ENCODE measurements at places on chromosomes 12 and 14.

GRCh38 chr14:69190191-69190590 is 1.1 kb upstream of the EXD2 start:
- DNase-seq: no peak

DNA sequence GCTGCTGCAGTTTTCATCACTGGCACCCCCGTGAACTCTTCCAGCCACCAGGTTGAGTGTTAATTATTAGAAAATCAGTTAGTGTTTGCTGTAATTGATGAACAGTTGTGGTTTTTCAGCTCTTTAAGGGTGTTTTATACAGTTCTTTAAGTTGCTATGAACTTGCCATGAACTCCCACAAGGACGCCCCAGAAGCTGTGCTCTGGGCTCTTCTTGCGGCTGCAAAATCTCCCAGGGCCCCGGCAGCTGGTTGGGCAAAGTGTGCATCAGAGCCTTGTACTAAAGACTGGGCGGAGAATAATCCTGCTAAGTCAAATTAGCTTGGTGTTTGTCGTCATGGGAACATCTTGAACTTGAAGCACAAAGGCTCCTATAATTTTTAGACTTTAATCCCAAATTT is 82.2 kb downstream of the EML1 start:
- no peak for DNase-seq

- DNase-seq: no peak
Measured at GRCh38 chr12:130097342-130097741, 64.9 kb upstream of the FZD10 start.

GRCh38 chr14:75301666-75302325 is 23.2 kb downstream of the FOS start:
- DNase-seq: no peak

DNA sequence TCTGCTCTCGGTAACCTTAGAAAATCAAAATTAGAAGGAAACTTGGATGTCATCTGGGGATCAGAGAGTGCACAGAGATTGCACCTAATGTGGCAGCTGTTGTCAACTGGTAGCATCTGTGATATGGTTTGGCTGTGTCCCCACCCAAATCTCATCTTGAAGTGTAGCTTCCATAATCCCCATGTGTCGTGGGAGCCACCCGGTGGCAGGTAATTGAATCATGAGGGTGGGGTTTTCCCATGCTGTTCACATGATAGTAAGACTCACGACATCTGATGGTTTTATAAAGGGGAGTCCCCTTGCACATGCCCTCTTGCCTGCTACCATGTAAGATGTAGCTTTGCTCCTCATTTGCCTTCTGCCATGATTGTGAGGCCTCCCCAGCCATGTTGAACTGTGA is 127.7 kb upstream of the SRRM4 start:
- DNase-seq: no peak

DNA sequence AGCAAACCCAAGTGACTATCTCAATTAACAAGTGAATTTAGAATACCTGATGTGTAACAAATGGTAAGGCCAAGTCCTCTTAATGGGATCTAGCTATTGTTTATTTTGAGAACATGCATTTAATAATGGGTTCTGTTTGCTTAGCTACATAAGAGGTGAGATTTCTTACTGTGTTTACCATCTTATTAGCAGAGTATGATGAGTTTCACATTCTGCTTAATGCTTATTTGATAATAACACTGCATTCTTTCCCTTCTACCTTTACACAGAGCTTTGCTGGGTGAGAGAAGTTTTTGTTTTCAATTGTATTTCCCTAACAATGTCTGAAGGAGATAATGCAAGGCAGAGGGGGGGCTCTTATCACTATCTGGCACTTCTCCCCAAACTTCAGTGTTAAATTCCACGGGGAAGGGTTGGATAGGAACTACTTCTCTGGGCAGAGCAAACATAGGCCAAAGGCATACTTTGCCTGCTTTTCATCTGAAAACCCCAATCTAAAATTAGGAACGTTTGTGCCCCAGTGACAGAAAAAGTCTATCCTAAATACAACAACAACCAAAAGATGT is 129.0 kb upstream of the ATXN7L3B start:
- DNase-seq: no peak

DNA sequence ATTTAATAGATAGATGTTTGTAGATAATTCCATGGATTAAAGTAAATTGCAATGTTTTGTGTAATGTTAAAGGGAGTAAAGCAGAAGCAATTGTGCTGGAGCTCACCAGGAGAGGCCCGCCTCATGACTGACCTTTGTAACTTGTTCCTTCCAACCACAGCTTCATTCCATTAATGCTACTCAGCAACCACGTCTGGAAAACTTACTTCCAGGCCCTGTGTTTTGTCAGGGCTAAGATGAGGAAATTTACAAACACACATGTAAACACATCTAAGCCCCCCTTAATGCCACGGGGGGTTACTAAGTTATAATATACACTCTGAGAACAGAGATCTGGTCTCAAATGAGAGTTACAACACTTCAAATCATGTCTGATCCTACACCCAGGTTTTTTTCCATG is 12.4 kb downstream of the LUM start:
- DNase-seq: no peak

GRCh38 chr14:53108292-53109104 is 44.6 kb downstream of the DDHD1 start:
- no peak for DNase-seq

DNA sequence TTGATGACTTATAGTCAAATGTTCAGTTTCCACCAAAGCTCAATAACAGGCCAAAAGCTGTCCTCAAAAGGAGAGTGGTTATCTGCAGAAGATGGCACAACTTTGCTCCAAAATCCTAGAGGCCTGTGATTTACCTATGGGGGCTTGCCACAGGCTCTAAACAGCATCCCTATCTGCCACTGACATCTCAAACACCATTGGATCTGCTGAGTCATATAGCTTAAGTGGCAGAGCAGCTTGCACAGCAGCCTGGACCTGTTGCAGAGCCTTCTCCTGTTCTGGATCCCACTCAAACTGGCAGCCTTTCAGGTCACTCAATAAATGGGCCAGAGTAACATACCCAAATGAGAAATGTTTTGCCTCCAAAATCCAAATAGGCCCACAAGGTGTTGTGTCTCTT is 60.6 kb upstream of the NAA30 start:
- no peak for DNase-seq

GRCh38 chr12:73057428-73057827 is 785.3 kb downstream of the TRHDE start:
- no peak for DNase-seq

DNA sequence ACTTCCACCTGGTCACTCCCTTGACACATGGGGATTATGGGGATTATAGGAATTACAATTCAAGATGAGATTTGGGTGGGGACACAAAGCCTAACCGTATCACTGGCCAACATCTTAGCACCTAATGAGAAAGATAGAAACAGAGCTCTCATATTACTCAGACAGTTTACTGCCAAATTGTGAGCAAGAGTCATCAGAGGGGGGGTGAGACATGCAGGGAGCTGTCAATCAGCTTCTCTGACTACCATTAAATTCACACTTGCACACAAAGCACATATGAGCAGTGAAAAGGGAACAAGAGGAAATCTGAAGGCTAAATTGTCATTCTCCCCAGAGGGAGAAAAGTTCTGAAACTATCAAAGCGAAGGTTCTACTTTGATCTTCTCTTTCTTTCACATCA is 78.1 kb upstream of the GRIN2B start:
- no peak for DNase-seq

DNA sequence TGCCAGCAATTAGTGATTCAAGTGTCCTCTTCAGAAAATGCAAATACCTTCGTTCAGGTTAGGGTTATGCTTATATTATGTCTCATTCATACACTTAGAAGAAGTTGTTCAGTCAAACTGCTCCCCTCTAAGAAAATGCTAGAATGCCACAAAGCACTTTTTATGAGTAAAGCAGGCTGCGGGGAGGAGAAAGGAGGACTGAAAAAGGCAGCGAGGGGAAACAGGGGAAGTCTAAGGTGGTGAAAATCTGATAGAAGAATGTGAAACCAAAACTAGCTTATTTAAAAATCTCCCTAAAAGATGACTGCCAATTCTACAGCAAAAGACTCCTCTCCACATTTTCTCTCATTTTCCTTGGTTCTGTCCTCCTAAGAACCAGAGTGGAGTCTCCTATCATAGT is 70.1 kb downstream of the PRKD1 start:
- no peak for DNase-seq

DNA sequence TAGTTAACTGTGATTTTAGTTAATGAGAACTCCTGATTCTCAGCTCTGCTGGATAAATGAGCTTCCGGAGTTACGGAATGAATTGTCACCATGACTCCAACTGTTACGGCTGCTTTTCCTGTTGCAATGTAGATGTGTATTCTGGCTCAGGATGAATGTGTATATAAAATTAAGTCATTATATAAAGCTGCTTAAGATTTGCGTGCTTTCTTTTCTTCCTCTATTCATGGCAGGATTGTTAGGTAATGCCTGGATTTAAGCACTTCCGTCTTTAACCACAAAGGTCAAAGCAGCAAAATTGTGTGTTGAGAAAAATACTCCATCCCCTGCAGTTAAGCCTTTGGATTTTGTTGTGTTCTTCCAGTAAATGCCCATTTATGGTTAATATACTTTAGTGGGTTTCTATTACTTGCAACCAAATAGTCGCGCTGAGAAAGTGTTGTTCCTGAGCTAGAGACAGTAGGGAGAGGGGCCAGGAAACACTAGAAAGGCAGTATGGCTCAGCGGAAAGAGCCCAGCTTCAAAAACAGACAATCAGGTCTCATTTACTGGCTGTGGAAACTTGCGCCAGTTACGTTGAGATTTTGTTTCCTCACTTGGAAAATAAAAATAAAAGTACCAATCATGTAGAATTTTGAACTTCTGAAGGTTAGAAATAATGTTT is 9.4 kb upstream of the CCDC175 start:
- no peak for DNase-seq

GRCh38 chr12:120733574-120733973 is 7.9 kb downstream of the ACADS start:
- DNase-seq: no peak

DNA sequence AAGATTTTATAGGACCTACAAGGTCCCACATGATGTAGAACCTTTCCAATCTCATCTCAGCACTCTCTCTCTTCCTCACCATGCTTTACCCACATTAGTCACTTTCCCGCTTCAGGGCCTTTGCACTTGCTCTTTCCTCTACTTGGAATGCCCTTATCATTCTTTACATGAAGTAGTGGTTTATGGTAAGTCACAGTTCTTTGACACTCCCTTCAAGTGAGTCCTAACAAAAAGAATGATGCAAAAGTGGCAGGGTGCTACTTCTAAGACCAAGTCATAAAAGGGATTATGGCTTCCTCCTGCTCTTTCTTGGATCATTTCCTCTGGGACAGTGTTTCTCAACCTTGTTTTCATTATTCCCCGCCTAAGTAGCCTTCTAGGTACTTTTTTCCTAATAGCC is 13.1 kb downstream of the TMBIM4 start:
- no peak for DNase-seq

- no peak for DNase-seq
Measured at GRCh38 chr14:89221109-89221810, 195.8 kb downstream of the FOXN3 start.

DNA sequence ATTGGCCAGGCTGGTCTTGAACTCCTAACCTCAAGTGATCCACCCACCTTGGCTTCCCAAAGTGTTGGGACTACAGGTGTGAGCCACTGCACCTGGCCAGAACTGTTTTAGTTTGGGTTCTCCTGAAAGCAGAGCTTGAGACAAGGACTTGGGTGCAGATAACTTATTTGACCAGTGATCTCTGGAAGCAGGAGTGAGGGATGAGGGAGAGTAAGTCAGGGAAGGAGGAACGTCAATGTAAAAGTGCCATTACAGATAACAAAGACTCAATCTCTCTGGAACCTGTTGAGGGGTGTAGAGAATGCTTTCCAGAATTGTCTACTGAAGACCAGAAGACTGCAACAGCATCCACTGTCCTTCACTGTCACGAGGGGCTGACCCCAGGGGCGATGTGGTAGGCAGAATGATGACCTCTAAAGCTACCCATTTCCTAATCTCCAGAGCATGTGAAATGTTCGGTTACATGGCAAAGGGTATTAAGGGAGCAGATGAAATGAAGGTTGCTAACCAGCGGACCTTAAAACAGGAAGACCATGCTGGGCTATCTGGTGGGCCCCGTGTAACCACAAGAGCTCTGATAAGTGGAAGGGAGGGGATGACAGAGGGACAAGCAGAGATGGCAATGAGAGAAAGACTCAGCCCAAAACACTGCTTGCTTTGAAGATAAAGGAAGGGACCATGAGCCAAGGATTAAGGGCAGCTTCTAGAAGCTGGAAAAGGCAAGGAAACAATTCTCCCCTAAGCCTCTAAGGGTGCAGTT is 207.8 kb downstream of the RBM19 start:
- no peak for DNase-seq

DNA sequence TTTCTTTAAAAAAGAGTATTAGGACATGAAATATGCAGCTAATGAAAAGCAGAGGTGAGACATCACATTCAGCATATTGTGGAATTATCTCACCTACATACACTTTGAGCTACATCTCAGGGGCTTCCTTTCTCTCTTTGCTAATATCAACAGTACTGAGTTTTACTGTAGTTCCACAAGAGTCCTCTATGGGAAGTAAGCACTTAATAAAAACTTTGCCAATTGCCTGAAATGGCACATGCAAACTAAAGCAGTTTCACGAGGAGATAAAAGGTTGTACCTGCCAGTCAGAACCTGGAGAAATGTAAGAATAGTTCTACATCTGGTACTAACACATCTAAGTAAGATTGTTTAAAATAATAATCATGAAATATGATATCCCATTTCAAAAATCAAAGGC is 73.5 kb upstream of the GPHB5 start:
- DNase-seq: no peak

DNA sequence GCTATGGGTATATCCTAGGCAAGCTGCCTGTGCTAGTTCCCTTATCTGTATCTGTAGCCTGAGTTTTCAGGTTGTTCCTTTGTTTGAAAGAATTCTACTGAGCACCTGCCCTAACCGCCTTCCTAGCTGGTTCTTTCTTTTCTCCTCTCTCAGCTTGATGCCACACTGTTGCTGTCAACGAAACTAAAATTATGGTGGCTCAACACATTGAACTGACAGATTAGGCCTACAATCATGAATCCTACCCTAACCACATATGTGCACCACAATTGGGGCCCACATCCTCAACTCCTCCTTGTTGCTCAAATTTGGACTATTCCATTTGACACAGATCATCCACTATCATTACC is 36.2 kb upstream of the RESF1 start:
- no peak for DNase-seq

DNA sequence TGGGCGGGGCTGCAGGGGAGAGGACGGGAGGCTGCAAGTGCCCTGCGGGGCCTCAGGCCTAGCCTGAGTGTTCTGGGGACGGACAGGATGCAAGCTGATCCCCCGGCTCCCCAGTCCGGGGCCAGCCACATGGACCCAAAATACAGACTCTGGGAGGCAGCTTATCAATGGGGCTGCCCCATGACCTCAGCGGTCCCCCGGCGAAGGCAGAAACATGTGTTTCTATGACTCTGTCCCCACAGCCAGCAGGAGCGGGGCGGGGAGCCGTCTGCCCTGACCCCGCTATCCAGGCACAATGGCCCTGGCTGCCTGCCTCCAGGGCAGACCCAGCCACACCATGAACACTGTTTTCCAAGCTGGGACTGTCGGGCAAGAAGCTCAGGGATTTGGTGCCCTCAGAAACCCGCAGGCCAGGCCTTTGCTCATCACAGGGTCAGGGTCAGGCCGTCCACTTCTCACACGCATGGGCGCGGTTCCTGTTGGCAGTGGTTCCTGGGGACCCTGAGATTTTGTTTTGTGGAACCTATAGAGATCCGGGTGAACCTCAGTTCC is 75.0 kb downstream of the RFLNA start:
- peak; percentile 80 for DNase-seq

All from putamen (tissue), 1 donor.